ENCODE measurements at places on chromosomes 4 and X.

DNA sequence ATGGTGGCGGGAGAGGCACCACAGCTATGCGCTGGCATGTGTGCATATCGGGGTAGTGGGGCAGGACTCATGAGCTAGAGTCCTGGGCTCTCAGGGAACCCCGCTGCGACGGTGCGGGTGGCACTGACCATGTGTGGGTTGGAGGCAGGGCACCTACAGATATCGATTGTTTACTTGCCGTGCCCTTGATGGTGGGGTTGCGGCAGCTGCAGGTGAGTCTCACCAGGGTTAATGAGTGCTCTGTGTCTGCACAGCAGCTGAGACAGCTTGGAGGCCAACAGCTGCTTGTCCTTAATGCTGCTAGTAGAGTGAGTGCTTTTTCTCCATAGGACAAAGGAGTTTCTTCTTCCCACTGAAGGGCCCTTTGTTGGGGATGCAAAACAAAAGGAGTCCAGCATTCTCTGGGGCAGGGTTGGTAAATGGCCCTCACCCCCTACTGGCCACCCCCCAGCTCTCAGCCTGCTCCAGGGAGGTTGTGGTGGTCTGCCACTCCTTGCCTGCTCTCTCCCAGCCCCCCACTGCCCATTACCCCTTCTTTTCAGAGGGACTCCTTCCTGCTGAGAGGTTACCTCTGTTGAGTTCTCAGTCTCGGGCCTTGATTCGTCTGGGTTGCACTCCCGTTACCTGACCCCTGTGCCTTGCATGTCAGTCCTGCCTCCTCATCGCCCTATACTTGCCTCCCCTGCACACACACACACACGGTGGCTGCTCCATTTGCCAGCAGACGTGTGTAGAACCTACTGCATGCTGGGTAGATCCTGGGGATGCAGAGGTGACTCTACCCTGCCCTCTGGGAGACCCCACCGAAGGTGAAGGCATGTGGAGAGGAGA, 52.8 kb downstream of the TBC1D14 start:
- no peak for DNase-seq
- no peak overlapping the region for H3K27ac ChIP-seq
- no peak overlapping the region for H3K4me3 ChIP-seq
- no peaks in the 10 kb centered on the region for H3K27me3 ChIP-seq
- H3K36me3 ChIP-seq: no peaks in the 10 kb centered on the region
- H3K4me1 ChIP-seq: peaks cover 7% of the 10 kb centered on the region

DNA sequence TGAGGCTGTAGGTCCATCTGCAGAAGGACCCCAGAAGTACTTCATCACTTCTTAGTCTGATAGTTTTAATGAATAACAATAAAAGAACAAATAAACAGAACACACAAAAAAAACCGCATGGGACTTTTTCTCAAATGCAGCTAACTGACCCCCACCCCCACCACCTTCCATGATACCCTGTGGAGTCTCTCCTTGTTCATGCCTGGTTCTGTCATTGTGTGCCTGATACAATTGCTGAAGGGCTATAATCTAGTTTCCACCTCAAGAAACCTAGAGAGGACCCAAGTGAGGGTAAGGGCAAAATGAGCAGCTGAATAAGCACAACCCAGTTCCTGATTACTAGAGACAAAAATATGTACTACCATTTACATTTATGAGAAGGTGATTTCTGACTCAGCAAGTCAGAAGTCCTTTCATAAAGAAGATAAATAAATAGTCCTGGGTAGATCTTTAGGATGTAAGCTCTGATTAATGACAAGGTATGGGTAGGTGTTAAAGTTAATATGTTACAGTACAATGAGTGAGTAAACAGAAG, 155.1 kb downstream of the TMA16 start:
- no peaks in the 10 kb centered on the region for H3K36me3 ChIP-seq
- H3K27me3 ChIP-seq: no peaks in the 10 kb centered on the region
- DNase-seq: no peak
- H3K4me3 ChIP-seq: no peak overlapping the region
- H3K4me1 ChIP-seq: no peaks in the 10 kb centered on the region

- peak overlapping the region; percentile 100 for H3K27ac ChIP-seq
- peak overlapping the region; percentile 71 for H3K4me3 ChIP-seq
- DNase-seq: peak; percentile 40
- peaks cover 4% of the 10 kb centered on the region for H3K4me1 ChIP-seq
- no peaks in the 10 kb centered on the region for H3K36me3 ChIP-seq
- no peaks in the 10 kb centered on the region for H3K27me3 ChIP-seq
Observed at GRCh38 chrX:123860983-123861382, 1.1 kb downstream of the XIAP start.

- no peak overlapping the region for H3K27ac ChIP-seq
- no peak for DNase-seq
Observed at GRCh38 chrX:29555465-29556091, 659.8 kb upstream of the MAGEB2 start.

- H3K4me3 ChIP-seq: no peak overlapping the region
- H3K27me3 ChIP-seq: no peaks in the 10 kb centered on the region
- DNase-seq: no peak
- H3K27ac ChIP-seq: no peak overlapping the region
Observed at GRCh38 chr4:90852237-90852636, 725.0 kb downstream of the CCSER1 start.

DNA sequence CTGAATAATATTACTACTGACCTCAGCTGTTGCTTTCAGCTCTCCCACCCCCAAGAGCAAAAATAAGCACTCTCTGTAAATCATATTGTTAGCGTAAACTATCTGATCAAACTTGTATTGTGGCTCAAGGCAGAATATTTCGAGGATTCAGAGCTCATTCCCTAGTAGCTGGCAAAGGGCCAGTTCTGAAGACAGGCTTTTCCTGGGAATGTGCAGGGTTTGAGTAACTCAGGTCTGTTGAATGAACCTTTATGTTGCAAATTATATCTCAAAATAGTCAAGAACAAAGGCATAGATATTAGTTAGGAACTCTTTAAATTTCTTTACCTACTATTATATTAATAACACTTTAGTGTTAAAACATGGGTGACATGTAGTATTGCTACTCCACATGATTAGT, 454.9 kb downstream of the CCSER1 start:
- peak; percentile 6 for DNase-seq
- no peak overlapping the region for H3K4me3 ChIP-seq
- no peaks in the 10 kb centered on the region for H3K27me3 ChIP-seq

DNA sequence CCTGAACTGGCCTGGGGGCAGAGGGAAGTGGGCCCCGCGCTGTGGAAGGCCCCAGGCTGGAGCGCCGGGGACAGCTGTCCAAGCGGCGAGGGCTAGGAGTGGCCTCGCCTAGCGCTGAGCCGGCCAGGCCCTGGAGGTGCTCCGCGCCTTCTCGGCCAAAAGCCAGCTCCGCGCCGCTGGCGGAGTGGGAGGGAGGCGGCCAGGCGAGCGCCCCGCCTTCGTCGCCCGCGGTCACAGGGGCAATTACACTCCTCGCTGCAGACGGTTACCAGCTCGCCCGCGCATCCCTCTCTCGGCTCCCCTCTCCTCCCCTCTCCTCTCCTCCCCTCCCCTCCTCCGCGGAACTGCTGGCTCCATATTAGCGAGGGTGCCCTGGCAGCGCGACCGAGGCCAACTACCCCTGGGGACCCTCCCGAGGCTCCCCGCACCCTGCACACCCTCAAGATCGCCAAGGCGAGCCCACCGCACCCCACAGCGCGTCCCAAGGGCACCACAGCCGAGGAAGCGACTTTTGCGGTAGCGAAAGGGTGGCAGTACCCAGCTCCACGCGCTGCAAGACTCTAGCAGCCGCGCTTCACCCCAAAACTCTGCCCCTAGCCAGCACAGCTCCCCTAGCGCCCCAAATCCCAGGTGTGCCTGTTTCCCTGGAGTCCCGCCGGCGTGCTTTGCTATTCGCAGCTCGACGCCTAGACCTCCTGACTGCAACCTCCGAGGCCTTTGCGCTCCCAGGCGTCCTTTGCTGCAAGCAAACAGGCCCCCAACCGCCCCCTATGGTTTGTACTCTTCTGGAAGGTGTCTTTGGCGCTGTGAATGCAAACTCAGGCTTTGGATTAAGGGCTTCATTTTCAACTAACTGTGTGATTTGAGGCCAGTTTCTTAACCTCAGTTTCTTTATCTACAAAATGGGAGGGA, 91.4 kb downstream of the BCOR start:
- H3K4me3 ChIP-seq: no peak overlapping the region
- peaks cover 6% of the 10 kb centered on the region for H3K4me1 ChIP-seq
- no peaks in the 10 kb centered on the region for H3K36me3 ChIP-seq
- no peak for DNase-seq
- no peaks in the 10 kb centered on the region for H3K27me3 ChIP-seq
- no peak overlapping the region for H3K27ac ChIP-seq

DNA sequence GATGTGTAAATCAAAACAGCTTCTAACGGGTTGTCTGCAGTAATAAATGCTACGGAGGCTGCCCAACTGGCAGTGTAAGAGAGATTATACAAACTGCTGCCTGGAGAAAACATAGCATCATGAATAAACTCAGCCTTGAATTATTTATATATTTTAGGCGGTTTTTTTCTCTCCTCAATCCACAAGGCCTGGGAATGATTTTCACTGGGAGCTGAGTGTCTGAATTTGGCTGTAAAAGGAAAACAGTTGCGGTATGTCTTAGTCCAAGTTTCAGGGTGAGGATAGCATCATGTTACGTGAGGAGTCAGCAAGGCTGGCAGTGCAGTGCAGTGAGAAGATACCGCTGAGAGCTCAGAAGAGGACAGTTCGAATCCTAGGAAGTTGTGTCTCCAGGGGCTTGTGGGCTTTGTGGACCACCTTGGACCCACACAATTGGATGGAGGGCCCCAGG, 291.5 kb upstream of the BOD1L1 start:
- no peak for DNase-seq
- no peak overlapping the region for H3K27ac ChIP-seq
- H3K4me1 ChIP-seq: peaks cover 7% of the 10 kb centered on the region
- H3K27me3 ChIP-seq: no peaks in the 10 kb centered on the region
